ENCODE measurements at places on chromosomes 16 and 17.

DNA sequence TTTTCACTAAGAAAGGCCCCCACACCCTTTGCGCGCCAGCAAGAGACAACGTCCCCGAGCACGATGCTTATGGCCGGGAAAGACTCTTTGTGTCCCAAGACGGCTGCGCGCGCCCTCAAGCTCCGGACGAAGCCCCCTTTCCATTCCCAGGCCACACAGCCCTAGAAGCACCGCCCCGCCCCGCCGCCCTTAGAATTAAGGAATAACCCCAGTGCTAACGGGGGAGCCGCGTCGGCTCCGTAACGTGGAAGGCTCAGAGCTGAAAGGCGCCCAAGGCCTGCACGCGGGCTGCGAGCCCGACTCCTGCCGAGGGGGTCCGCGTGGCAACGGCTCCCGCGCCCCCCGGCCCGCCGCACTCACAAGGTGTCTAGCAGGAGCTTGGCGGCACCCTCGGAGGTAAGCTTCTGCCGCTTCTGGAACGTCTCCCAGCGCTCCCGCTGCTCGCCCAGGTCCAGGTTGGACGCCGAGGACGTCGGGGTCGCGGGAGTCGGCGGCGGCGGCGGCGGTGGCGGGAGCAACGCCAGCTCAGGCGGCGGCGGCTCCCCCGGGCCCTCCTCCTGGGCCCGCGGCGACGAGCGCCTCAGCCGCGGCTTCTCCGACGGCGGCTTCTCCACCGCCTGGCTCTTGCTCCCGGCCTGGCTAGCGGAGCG is 477 bp downstream of the CENPV start:
- DNase-seq: no peak

GRCh38 chr16:54577651-54578128 is 291.1 kb upstream of the IRX3 start:
- no peak for DNase-seq

DNA sequence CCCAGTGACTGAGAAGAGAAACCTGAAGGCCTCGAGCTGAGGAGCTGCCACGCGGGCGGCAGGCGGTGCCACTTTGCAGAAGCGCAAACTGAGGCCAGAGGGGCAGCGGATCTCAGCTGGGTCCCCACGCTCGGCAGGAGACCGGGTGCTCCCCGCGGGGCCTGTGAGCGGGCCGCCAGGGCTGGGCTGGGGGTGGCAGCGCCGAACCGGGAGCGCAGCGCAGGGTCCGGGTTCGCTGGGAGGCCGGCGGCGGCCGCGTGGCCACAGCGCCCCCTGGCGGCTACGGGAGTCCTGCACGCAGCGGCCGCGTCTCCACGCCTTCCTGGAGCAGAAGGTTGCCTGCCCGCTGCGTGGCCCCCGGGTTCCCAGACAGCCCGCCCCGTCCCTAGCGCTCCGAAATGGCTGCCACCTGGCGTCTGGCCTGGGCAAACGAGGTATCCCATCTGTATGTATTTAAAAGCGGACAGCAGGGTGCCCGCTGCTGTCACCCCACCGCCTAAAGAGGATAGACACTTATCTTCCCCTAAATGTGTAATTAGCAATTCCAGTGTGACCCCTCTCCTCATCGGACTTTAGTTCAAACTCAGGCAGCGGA is 96.1 kb upstream of the CDH5 start:
- no peak for DNase-seq

GRCh38 chr17:45236282-45236606 is 14.6 kb downstream of the FMNL1 start:
- no peak for DNase-seq

GRCh38 chr16:20743591-20743990 is 2.0 kb upstream of the THUMPD1 start:
- no peak for DNase-seq

DNA sequence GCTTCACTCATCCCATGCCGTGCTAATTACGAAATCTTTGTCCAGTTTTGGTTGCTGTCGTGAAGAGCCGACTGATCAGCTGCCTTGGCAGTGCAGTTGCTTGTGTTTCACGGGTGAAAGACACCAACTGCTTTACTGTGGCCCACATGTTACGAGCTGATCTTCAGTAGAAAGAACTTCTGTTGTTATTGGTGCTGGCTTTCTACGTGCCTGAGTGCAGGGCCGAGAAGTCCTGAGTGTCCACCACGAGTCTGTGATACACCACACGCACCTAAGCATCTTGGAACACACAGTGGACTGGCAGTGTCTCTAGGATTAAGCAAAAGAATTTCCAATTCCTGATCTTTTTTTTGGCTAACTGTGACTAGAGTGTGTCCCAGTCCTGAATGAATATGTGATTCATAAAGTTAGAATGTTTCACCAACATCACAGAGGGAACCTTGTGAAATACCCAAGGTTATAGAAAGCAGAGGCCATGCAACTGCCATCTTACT is 70.4 kb upstream of the CLEC18A start:
- no peak for DNase-seq

GRCh38 chr16:26344976-26345375 is 653.2 kb downstream of the HS3ST4 start:
- DNase-seq: no peak

DNA sequence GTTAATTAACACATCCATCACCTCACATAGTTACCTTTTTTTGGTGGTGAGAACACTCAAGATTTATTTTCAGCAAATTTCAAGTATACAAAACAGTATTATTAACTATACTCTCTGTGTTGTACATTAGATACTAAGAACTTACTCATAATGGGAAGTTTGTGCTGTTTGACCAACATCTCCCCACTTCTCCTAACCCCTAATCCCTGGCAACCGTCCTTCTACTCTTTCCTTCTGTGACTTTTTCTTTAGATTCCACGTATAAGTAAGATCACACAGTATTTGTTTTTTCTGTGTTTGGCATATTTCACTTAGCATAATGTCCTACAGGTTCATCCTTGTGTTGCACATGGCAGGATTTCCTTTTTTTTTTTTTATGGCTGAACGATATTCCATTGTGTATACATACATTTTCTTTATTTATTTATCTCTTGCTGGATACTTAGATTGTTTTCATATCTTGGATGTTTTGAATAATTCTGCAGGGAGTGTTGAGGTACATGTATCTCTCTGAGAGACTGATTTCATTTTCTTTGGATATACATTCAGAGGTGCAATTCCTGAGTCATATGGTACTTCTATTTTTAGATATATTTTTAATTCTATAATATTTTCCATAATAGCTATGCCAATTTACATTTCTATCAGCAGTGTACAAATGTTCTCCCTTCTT is 19.0 kb downstream of the PPM1D start:
- DNase-seq: no peak

DNA sequence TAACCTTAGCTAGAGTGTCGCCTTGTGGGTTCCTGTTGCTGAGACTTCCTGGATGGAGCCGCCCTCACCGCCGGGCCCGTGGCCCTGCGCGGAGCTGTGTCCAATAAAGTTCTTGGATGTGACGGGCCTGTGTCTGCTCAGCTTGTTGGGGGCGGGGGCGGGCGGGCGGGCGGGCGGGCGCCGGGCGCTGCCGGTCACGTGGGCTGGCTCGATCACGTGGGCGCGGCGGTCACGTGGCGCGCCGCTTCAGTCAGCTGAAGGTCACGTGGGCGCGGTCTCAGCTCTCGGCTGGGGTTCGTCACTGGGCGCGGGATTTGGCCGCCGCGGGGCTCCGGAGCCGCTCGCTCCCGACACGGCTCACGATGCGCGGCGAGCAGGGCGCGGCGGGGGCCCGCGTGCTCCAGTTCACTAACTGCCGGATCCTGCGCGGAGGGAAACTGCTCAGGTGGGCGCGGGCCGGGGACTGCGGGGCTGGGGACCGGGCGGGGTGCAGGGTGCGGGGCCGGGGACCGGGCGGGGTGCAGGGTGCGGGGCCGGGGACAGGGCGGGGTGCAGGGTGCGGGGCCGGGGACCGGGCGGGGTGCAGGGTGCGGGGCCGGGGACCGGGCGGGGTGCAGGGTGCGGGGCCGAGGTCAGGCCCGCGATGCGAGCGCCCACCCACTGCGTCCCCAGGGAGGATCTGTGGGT is at the start of gene AMDHD2:
Gene AMDHD2 (plus strand): TSS at position 275 of the 687 bp plus-strand sequence. CDS start 88 bp downstream, at position 363.
- peak; percentile 55 for DNase-seq

GRCh38 chr17:1484676-1485422 is 7.6 kb downstream of the MYO1C start:
- DNase-seq: no peak

- no peak for DNase-seq
These were observed 1.1 kb downstream of the CLUAP1 start for GRCh38 chr16:3501783-3502400.

DNA sequence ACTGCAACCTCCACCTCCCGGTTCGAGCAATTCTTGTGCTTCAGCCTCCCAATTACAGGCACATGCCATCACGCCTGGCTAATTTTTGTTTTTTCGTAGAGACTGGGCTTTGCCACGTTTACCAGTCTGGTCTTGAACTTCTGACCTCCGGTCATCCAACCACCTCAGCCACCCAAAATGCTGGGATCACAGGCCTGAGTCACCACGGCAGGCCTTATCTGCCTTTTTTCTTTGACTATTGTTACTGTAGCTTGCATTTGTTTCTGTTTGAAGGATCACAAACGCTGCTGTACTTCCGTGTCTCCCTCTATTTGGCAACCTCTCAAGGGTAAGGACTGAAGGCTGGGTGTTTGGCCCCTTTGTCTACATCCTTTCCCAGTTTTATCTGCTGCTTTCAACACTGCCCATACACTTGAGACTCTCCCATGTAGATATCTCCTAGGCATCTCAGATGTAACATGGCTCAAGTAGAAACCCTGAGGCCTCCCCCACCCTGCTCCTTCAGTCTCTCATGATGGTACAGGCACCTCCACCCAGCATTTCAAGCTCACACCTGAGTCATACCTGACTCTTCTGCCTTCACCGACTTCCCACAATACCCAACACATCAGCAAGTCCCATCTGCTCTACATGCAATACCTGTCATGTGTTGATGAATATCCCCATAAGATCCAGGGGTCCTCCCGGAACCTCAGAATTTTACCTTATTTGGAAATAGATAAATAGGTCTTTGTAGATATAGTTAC is 219.0 kb downstream of the CPPED1 start:
- no peak for DNase-seq

DNA sequence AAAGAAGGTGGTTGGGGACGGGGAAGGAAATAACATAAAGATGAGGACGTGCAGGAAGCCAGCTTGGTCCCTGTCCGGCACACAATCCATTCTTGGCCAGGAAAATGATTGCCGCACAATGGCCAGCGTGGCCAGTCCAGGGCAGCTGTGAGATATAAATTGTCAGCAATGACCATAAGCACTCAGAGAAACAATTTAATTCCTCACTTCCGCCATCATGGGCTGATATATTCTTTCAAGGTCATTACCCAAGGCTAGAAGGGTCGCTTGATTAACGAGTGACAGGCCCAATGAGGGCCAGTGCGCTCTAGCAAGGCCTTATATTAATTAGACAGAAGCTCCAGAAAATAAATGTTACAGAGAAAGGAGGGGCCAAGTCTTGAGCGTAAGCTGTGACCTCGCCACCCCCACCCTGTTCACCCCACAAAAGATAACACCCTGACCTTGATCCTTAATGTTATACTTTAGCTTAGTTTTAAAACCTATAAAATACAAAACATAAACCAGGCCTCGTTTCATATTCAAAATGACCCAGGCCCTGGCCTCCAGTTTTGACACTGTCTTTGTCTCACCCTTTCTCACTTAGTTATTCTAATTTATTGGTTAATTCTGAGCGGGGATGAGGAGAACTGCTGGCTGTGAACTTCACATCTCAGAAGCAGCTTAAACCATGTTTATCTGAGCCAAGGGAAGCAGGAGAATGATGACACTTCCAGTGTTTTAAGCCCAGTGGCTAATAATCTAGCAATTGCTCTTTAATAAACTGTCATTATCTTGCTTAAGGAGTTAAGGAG is 478.3 kb upstream of the ZFHX3 start:
- no peak for DNase-seq

GRCh38 chr17:50274142-50274896 is at the start of gene TMEM92:
TSS of gene TMEM92 (plus strand) at chr17:50274466. CDS start at chr17:50274502, 36 bp downstream.
- no peak for DNase-seq

DNA sequence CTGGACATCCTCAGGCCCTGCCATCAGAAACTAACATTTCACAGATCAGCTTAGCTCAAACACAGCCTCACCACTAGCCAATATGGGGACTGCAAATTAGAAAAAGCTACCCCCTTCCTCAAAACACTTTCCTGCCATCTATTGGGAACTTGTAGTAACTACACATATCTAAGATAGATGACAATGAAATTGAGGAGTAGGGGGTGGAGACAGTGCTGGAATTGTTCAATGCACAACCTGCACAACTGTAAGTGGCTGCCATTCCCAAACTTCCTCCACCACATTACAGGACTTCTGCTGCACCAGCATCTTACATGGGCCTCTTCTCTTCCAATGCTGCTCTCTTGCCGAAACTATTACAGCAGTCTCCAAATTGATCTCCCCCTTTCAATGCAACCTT is 21.9 kb downstream of the AIPL1 start:
- no peak for DNase-seq

DNA sequence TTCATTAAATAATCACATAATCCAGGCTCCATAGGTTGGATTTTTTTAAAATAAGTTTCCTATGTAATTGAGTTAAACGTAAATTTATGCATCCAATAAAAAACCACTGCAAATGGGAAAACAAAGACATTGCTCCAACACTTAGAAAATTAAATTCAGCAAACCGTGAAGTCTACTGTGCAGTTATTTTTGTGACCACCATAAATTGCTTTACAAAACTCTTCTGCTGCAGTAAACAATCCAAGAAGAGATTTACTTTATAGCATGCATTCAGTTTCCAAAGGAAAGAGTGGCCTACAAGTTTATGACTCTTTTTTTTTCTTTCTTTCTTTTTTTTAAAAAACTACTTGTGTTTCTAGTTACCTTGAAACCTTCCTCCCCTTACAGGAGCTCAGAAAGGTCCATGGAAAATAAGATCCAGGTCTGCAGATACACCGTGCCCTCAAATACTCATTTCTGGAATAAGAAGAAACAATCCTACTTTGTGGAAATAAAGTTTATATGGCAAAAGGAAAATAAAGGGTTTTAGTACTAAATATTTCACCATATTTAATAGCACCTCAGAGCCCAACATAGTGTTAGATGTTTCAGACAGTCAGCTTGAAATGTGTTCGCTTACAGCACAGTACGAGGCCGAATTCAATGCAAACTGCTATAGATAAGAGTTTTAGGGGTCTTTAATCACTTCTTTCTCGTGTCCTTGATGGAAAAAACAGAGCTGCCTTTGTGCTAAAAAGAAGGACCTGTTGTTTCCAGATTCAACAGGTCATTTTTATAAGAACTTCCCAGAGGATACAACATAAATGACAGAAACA is 3.2 kb downstream of the HS3ST3A1 start:
- no peak for DNase-seq

Data from esophagus squamous epithelium (tissue), 5 donors.